ENCODE measurements at places on chromosomes 5 and 9.

- no peak for DNase-seq
Observed at GRCh38 chr9:113995963-113996362, 82.1 kb downstream of the AMBP start.

- no peak for DNase-seq
Observed at GRCh38 chr5:54278036-54278830, 32.1 kb downstream of the ARL15 start.

DNA sequence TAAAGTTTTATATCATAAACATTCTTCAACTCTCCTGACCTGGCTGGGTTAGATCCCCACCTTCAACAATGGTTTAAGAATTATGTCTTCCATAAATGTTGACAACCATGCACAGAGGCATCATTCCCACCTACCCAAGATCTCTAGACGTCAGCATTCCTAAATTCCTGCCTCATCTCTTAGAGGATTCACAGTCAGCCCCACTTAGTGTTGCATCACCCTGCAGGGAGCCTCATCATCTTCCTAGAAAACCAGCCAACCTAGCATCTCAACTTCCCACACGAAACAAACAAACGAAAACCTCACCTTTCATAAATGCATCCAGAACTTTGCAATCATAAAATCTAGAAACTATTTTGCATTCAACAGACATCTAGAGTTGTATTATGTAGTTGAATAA lies 816.1 kb upstream of the C9orf72 start:
- DNase-seq: no peak

GRCh38 chr5:179874136-179874535 lies 15.5 kb upstream of the MRNIP start:
- DNase-seq: no peak
